Esophagus squamous epithelium (tissue), 5 donors: ENCODE measurements at places on chromosomes 5 and 9.

GRCh38 chr5:36374266-36374862 lies 72.7 kb upstream of the RANBP3L start:
- no peak for DNase-seq

GRCh38 chr5:44446399-44446798 lies 57.2 kb upstream of the FGF10 start:
- no peak for DNase-seq

DNA sequence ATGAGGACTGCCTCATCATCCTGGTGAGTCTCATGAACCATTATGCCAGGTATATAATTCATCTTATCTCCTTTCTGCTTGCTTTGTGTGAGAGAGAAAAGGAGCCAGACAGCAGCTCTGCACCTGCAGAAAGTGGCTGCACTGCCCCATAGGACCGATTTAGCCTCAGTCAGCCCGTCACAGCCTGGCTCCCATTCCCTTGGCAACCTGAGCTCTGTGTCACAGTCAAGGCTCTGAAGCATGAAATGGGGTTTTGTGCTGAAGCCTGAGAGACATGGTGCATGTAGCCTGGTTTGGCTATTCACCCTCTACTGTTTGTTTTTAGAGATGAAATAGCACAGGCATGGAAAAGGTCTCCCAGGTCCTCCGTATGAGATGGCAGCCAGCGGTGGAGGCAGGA lies 198.3 kb downstream of the KCTD16 start:
- DNase-seq: no peak

- DNase-seq: no peak
These were observed 70.2 kb upstream of the PLEKHG4B start for GRCh38 chr5:21654-22233.

DNA sequence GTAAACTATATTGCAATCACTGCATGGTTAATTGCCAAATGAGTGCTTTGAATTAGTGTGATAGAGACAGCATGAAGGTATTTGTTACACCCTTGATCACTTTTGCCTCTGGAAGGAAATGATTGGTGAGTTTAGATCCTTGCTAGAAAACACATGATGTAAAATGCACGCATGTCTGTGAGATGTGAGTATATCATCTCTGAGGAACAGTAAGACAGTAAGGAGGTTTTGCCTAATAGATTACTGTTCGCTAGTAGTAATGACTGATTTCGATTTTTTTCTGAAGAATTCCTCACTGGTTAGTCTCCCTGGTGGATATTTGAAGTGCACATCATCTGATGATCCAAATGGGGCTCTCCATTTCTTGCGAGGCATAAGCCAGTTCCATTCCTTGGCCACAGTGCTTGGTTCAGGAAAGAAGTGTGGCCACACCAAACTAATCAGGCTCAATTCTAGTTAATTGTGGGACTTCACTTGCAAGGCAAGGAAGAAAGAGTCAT lies 156.4 kb upstream of the ADRA1B start:
- no peak for DNase-seq

- DNase-seq: no peak
These were observed 11.7 kb upstream of the PCDHB1 start for GRCh38 chr5:141039517-141039916.

GRCh38 chr5:75534734-75535133 lies 23.0 kb downstream of the POLK start:
- no peak for DNase-seq

GRCh38 chr9:95939472-95939871 lies 64.0 kb downstream of the ERCC6L2 start:
- no peak for DNase-seq

DNA sequence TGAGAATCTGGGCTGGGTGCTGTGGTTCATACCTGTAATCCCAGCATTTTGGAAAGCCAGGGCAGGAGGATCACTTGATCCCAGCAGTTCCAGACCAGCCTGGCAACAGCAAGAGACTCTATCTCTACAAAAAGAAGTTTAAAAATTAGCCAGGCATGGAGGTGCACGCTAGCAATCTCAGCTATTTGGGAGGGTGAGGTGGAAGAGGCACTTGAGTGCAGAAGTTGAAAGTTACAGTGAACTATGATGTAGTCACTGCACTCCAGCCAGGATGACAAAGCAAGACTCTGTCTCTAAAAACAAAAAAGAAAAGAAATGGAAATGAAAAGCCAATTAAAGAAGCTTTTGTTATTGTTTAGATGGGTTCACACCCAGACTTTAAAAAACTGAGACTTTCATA lies 131.6 kb upstream of the RASA1 start:
- no peak for DNase-seq

DNA sequence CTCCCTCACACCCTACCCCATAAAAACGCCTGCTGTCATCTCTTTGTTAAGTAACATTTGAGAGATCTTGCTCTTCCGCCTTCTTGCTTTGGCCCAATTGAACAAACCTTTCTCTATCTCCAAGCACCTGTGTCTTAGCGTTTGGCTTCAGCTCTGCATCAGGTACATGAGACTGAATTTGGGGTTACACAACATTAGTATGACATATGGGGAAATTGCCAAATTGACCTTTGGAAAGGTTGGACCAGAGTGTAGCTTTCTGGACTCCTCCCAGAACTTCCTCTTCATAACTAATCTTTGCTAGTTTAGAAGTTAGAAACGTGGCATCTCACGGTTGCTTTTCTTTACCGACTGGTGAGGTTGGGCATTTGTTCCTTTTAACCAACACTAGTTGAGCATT lies 3.5 kb upstream of the EXOSC3 start:
- DNase-seq: no peak

GRCh38 chr9:33048054-33048465 lies 23.0 kb downstream of the DNAJA1 start:
- no peak for DNase-seq

GRCh38 chr9:20200581-20200980 lies 411.7 kb upstream of the SLC24A2 start:
- no peak for DNase-seq

- DNase-seq: no peak
These were observed 85.2 kb downstream of the SLC44A1 start for GRCh38 chr9:105329719-105330062.

DNA sequence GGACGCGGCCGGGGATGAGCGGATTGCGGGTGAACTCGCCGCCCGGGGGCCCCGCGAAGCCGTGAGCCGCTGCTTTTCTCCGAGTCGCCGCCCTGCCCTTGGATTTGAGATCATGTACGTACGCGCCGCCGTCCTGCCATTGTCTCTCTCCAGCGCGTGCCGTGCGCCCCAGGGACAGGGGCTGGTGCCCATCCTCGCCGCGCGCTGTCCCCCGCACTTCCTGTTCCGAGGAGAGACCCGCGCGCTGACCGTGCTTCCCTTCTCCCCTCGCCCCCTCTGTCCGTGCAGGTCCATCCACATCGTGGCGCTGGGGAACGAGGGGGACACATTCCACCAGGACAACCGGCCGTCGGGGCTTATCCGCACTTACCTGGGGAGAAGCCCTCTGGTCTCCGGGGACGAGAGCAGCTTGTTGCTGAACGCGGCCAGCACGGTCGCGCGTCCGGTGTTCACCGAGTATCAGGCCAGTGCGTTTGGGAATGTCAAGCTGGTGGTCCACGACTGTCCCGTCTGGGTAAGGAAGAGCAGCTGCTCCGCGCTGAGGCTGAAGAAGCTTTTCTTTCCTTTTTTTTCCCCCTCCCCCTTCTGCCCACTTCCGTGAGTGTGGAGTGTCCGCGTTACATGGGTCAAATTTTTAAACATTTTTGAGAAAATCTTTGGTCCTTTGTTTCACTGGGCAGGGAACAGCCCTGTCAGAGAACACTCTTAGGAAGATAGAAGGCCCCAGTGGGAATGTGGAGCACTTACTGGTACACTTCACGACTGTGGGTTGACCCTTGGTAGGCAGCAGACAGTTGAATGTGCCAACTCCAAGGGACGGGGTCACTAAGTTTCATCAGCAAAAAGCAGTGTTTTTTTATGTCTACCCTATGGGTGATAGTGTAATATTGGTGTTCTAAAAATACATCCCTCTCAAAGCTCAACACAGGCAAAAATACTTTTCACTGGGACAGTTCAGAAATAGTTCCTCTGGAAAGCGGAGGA lies 727 bp downstream of the RHOBTB3 start:
- no peak for DNase-seq

- no peak for DNase-seq
These were observed 20.8 kb downstream of the FREM1 start for GRCh38 chr9:14889451-14889850.

DNA sequence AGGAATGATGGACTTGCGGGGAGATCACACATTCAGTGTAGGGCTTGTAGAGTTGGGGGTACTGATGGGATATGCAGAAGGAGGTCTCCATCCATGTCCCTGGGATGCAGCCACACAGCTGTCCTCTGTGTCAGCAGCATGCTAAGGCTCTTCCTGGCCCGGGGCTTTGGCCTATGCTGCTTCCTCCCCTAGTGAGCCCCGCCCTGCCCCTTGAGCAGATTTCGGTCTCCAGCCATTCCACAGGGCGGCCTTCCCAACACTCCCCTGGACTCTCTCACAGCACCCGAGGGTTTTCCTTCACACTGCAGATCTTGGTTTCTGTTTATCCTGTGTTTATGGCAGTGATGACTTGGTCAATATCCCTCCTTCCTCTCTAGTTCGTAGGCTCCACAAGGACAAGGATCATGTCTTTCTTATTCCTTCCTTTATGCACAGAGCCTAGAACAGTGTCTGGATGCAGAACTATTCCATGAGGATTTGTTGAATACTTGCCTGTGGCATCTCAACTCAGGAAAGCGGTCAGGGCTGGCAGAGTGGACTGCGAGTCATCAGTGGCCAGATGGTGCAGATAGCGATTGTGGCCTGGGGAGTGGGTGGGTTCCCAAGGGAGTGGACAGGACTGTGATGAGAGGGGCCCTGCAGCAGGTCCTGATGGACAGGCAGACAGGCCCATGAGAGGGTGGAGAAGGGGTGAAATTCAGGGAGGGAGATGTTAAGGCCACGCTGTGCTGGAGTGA lies 114.2 kb downstream of the RGS3 start:
- DNase-seq: no peak

DNA sequence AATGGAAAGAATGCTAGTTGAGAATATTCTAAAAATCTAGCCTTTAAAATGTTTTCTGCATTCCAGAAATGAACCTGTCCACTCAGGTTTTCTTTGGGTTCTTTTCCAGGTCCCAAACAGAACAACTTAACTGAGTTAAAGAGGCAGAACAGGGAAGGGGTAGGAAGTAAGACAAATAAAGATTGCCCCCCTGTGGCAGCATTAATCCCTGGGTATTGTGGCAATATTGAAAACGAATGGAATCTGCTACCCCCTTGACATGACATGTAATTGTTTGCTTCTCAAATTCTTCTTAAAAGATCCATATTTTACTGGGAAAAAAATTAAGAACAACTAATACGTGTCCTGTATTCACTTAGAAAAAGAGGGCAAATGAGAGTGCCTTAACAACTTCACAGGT lies 9.3 kb upstream of the RBM22 start:
- no peak for DNase-seq

DNA sequence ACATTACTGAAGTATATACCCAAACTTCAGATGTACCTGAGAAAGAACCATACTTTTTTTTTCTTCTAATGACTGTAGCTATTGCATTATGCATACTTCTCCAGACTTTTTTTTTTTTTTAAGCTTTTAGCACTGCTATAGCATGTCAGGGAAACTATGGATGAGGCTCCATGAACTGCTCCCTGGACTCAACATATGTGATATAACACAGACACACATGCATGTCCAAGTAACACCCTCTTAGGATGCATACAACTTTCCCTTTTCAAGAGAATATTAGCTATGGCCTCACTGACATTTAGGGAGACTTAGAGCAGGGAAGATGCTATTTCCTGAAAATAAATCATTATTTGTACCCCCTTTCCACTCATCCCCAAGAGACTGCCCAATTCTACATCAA lies 499 bp upstream of the ASPN start:
- no peak for DNase-seq

DNA sequence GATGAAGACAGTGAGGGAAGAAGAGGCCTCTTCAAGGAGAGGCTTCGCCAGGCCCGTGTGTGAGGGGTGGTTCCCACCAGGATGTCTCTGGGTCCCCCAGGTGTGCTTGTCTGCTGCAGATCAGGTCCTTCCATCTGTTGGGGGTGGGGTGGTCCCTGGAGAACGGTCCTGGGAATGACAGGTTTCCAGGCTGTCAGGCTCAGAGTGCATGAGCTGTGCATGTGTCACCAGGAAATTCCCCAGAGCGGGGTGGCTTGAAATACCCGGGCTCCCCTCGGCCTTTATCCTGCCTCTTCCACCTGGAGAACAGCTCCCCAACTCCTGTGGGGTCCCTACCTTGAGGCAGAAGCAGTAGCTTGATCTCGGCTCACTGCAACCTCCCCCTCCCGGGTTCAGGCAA lies 118.8 kb downstream of the GAPVD1 start:
- DNase-seq: no peak

- DNase-seq: no peak
These were observed 9.5 kb downstream of the CAVIN4 start for GRCh38 chr9:100587375-100587774.

- no peak for DNase-seq
These were observed 301.3 kb downstream of the CWC27 start for GRCh38 chr5:65070026-65070425.

DNA sequence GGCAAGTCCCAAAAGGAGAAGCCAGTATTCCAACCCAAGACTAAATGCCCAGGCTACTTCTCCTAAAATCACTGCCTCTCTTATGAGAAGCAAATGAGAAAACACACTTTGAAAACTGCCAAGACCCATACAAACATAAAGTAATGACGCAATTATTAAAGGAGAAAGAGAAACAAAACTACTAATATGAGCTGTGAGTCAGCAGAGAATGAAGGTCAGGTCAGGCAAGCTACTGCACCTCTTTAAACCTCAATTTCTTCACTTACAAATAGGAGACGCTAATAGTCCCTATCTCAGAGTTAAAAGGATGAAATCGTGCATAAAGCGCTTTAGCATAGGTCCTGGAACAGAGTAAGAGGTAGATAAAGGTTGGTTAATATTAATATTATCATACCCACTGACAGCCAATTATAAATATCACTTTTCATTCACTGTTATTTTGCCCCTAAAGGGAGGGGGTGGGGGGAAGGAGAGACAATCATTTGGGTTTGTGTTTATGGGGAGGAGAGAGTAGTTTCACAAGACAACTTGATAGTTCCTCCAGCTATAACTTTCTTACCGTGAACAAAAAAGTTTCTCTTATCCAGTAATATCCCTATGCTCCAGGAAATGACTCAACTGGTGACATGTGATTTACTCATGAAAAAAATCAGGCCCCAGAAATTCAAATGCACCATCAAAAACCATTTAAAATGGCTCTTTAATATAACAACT lies 3.6 kb downstream of the PSMB7 start:
- DNase-seq: no peak

DNA sequence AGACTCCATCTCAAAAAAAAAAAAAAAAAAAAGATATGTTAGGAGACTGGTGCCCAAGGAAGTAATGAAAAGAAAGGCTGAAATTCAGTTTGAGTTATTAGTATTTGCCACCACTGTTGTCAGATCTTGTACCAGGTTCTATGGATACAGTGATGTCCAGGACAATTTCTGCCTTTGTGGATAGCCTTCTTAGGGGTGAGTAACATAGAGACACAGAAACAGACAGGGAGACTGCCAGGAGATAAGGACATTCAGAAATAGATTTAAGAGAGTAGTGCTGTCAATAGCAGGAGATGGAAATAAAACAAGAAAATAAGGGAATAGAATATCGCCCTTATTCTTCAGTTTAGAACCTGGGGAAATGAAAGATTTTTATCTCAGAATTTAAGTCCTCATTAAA lies 6.3 kb upstream of the SPINK14 start:
- no peak for DNase-seq

GRCh38 chr5:138829341-138829740 lies 45.8 kb downstream of the LRRTM2 start:
- no peak for DNase-seq
